ENCODE measurements at places on chromosomes 16 and 17.

DNA sequence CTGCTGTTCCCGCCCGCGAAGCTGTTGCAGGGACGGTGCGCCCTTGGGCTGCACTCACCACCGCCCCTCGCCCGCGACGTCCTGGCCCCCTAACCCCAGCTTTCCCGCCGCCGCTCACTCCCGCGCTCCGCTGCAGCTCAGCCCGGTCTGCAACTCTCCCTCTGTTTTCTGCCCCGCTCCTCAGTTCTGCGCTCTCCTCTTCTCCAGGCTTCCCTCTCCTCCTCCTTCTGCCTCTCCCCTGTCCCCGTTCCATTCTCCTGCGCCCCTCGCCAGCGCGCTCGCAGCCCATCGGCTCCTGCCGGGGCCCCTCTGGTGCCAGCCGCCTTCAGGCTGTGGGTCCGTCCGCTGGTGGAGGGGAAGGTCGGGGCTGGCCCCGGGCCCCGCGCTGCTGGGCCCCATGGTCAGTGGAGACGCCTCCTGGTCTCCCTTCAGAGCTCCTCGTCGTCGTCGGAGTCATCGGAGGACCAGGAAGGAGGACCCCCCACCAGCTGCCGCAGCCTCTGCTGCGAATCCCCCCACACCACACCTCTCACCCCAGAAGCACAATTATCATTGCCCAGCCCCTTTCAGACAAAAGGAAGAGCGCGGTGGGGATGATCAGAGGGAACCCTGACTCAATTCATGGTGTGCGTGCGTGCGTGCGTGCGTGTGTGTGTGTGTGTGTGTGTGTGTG lies 223.2 kb upstream of the FOXF1 start:
- no peak for DNase-seq

DNA sequence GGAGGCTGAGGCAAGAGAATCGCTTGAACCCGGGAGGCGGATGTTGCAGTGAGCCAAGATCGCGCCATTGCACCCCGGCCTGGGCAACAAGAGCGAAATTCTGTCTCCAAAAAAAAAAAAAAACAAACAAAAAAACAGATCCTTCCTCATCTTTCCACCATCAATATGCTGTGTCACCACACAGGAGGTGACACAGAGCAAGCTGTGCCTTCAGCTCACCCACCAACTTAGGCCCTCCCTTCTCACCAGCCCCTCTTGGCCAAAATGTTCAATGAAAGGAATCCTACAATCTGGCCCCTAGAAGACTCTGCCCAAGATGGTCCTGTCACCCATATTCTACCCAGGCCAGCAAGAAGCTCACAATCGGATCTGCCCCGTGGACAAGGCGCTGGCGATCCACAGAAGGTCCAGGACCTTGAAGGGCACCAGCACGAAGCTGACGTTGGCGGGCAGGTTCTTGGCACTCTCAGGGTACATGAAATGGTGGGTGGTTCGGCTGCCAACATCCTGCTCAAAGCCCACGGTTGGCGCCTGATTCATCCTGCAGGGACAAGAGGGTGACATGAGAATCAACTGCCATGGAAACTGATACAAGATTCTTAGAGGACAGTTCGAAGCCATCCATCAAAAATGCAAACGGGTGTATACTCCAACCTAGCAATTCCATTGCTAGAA lies 41.4 kb downstream of the DDX19A start:
- no peak for DNase-seq

DNA sequence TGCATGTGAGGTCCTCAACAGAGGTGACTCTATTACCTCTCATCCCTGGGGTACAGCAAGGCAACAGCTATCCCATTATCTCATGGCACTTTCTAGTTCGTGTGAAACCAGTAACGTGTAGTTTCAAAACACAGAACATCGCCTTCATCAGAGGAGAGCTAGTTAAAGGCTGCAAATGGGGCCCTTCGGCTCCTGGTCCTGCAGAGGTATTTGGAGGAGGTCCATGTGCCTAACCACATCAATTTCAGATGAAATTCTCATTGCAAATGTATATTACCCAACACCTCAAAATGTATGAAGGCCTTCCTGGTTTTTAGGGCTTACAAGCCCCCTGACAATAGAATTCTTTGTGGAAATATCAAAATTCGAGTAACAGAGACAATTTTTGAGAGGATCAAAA lies 95.7 kb upstream of the PSMD7 start:
- DNase-seq = no peak

GRCh38 chr16:88809068-88809675 lies 2.6 kb downstream of the APRT start:
- DNase-seq = no peak

DNA sequence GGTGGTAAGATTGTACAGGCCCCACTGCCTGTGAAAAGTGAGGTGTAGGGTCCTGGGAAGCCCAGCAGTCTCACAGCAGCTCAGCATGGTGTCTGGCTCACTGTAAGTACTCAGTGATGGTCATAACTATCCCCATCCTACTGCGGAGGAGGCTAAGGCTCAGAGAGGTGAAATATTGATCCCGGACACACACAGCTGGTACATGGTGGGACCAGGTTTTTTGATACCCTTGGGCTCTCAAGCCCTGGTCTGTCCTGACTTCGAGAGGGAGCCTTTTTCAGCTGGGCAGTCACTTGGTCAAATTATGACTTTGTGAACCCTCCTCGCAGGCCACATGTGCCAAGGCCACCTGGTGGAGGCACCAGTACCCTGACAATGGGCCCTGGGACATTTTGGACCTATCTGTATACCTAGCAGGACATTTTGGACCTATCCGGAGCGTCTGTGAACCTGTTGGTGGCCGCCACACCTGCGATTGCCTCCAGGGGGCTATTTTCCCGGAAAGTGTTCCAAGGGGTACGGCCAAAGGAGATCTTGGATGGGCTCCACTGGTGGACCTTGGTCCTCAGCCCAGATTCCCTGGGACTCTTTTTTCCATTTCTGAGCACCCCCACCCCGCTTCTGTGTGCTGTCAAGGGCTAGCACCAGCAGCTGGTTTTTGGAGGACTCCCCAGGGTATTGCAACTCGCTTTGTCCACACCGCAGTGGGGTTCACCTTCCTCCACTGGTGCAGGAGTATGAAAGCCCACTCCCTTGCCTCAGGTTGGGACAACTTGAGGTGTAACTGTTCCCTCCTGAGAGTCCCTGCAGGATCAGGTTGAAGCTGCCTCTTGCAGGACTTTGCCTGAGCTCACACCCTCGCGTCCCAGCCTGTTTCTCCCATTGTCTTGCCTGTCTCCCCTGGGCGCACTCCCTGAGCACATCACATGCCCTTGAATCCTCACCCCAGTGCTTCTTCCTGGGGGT lies 83.6 kb upstream of the NKD1 start:
- no peak for DNase-seq

GRCh38 chr17:45688353-45688752 lies 95.8 kb upstream of the CRHR1 start:
- DNase-seq = no peak

DNA sequence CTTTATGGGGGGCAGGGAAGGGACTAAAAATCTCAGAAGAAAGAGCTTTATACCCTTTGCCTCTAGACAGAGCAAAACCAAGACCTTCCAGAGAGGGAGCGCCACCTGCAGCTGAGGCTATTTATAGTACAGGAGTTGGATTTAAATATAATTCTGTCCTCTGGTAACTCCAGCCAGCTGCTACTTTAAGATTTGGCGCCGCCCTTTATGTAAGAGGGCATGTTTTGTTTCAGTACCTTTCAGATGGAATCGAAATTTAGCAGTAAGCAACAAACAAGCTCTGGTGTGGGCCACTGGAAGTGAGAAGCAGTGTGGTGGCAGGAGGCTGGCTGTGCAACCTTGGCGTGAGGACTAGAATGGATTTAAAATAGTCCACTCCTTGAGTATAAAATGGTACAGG lies 5.2 kb upstream of the GUCY2D start:
- no peak for DNase-seq

- DNase-seq = no peak
Observed at GRCh38 chr17:74565126-74565525, 2.2 kb downstream of the CD300H start.
